Dermis microvascular lymphatic vessel endothelial cell (primary cell): ENCODE measurements at places on chromosomes 3 and 15.
A peak's percentile ranks its signal among the peaks of the same experiment; 100 is the strongest.

DNA sequence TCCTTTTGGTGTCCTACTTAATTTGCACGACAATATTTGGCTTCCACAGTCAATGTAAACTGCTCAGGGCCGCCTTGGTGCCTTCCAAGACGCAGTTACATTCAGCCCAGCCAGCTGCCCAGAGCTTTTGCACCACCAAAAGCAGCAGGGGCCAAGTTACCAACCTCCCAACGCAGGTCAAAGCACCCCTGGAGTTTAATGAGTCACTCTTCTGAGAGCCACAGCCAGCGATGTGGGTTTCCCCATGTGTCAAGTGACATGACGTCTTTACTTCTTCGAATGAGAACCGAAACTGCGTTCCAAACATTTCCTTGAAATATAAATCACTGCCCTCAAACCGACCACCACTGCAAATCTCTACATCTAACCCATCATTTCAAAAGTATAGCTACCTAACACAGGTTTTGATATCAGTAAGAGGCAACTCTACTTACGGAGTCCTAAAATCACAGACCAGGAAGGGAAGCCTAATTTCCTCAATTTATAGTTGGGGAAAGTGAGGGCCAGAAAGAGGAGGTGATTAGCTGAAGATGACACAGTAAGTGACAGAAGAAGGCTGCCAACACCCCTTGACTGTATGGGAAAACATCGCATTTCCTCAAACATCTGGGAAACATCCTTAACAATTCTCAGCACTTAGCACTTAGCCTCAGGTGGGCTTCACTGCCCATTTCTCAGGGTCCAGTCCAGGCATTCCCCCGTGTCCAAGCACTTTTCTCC lies 24.5 kb downstream of the MB21D2 start:
- DNase-seq, result no peak

GRCh38 chr3:32048487-32049182 lies 57.8 kb upstream of the GPD1L start:
- no peak for DNase-seq

DNA sequence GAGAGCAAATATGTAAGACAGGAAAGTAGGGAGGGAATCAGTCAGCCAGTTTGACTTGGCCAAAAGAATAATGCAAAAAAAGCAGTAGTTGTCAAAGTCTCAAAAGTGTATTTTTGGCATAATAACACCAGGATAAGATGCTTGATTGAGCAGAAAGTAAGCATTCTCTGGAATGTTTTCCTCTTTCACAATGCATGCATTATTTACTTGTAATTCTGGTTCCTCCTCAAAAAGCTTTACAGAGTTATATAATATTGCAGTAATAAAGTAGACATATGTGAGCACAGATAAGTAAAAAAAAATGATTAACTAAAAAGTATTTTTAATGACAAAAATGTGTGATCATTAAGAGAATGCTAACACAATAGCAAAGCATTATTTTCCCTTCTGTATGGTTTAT lies 285.9 kb upstream of the BCHE start:
- DNase-seq, result no peak

DNA sequence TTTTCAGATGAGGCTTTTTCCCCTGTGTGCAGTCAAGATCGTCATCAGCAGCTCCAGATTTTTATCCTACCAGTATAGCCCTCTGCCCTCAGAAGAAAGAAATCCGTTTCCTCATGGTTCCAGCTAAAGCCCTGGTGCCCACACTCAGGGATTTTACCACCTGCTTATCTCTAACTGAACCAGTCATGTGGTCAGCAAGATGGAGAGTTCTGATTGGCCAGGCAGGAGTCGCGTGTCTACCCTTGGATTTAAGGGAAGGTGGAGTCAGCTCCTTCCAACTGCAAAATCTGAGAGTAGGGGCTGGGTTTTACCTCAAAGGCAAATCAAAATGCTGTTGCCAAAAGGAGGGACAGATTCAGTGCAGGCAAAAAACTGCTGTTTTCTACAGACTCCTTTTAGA lies 135.3 kb downstream of the LRTM1 start:
- no peak for DNase-seq

- DNase-seq, result no peak
These were observed 31.7 kb upstream of the DHX36 start for GRCh38 chr3:154356009-154356408.

GRCh38 chr3:185381320-185382058 lies 18.6 kb downstream of the MAP3K13 start:
- DNase-seq, result no peak

GRCh38 chr3:95718168-95718567 lies 1096.2 kb upstream of the EPHA6 start:
- no peak for DNase-seq

DNA sequence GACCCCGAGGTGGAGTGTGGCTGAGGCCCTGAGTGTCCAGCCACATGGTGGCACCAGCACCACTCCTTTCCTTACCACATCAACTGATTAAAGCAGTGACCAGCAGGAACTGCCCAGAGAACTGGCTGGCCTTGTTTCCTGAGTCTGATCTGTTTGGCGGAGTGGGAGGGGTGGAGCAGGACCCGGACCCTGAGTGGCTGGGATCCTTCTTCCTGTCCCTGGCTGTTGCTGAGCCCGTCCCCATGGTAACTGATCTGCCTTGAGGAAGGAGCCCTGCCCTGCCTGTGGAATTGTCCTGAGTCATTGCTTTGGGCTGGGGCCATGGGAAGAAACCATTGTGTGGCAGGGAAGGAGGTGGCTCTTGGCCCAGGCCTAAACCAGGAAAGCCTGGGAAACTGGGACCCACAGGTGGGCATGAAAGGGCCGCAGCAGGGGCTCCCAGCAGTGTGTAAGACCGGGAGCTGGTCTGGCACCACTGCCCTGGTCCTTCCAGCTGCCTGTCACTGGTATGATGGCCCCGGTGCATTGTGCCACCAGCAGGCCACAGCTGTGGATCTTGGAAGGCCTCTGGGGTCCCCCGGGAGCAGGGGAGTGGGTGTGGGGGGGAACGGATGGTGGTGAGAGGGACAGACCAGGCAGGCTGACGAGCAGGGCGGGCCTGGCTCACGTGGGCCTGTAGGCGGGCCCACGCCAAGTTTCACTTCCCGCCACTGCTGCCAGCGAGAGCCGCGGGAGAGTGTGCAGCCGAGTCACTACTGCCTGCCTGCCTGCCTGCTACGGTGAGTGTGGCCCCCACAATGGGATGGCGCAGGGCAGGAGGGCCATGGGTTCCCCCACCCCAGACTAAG lies 19.2 kb downstream of the ATRIP start:
- DNase-seq, result peak; percentile 100

GRCh38 chr3:197302696-197303341 lies 4.4 kb upstream of the DLG1 start:
- DNase-seq, result no peak

- DNase-seq, result peak; percentile 71
These were observed 544.1 kb upstream of the MDFIC2 start for GRCh38 chr3:70856414-70857162.

DNA sequence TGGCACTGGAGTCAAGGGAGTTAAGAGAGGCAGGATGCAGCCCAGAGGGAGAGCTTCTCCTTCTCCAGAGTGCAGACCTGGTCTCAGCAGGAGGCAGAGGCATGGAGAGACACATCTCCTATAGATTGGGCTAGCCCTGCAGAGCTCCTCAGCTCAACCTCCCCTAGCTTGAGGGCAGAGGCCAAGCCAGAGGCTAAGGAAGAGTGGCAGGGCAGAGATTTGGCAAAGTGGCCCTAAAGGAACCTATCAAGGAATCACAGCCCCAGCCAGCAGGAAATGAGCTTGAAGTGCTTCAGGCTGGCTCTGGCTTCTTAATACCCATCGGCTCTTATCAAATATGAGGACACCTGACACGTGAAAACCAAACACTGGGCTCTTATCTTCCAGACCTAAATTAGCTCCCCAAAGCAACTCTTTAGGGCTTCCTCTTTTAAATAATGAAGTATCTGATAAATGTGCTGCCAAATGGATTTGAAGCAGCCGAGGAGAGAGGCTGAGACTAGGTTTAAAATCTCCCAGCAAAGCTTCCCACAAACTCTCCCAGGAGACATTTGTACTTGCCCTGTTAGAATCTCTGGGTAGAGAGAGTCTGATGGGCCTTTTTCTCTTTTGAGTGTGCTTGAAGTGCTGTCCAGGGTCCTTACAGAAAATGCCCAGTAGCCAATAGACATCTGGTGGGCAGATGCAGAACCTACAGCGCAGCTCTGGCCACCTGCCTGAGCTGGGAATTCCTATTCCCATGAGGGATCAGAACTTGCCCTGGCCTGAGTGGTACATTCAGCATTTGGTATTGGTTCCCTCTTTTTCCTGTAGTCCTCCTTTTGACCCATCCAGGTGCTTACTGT lies 271.4 kb downstream of the CLSTN2 start:
- no peak for DNase-seq

GRCh38 chr15:25066708-25067107 lies 111.9 kb downstream of the SNRPN start:
- no peak for DNase-seq

DNA sequence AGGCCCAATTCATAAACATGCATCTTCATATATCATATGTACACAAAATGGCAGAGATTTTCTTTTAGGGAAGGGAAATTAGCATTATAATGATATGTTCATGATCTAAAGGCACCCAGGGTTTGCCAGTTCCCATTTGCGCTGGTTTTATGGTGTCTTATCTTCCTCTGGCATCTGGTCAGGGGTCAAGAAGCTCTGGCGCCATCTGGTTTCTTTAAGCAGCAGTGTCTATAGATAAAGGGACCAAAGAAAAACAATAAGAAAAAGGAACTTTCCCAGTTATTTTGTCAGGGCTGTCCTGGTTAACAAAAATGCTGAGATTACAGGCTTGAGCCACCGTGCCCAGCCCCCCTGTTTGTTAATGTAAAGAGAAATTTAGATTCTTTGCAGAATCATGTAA lies 3.3 kb upstream of the DCP1A start:
- no peak for DNase-seq

DNA sequence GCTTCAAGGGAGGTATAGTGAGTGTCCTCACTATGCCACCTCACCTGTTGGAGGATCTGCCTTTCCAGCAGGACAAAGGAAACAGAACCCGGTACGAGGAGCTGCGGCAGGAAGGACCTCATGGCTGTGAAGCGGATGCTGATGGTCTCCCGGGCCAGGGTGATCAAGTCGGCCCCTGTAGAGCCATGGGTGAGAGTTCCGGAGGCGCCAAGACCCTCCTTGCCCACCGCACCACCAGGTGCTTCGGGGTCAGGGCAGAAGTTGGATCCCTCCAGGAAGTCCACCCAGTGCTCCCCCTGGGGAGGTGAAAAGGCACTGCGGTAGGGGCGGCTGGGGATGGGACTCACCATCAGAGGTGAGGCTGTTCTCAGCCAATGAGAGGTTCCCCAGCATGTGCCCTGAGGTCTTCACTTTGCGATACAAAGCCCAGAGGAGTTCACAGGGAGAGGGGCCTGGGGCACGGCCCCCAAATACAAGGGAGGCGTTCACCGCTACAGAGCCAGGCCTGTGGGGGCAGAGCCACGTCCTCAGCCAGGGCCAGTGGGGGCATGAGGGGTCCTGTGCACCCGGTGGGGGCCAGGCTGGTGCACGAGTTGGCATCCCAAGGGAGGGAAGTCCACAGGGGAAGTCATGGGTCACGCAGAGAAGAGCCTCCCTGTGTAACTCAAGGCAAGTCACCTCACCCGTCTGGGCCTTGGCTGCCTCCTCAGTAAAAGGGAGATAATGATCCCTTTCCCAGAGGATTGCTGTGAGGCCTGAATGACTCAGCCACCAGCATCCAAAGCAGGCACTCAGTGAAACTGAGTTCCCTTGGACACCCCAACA lies 27.7 kb downstream of the C15orf39 start:
- no peak for DNase-seq

DNA sequence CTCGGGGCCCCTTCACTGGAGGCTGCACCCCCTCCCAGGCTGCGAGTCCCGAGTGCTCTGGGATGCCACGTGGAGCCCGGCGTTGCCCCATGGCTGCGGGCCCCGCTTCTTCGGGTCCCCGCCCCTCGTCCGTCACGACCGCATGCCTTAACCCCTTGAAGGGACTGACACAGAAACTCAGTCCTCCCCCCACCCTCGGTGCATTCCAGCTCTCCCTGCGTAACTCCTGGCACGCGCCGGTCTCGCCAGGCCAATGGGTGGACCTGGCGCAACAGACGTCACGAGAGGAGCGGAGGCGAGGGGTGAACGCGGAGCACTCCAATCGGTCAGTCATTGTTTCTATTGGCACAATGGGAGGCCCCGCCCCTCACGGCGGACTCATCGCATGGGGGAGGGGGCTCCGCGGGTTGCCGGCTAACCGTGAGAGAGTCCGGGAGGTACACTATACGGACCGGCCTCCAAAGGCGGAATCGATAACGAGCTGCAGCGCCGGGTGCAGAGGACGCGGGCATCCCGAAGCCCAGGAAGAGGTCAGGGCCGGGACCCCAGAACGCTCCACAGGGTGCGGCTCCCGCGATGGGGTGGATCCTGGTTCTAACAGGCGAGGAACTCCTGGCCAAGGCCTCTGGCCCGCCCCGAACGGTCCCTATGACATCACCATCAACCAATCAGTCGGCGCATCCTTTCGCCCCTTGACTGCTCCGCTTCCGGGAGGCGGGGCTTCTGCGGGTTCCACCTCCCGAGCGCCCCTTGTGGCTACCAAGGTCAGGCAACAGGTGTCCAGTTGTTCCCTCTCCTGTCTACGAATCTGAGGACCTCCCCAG lies 1.0 kb upstream of the CELSR3 start:
- DNase-seq, result peak; percentile 96

DNA sequence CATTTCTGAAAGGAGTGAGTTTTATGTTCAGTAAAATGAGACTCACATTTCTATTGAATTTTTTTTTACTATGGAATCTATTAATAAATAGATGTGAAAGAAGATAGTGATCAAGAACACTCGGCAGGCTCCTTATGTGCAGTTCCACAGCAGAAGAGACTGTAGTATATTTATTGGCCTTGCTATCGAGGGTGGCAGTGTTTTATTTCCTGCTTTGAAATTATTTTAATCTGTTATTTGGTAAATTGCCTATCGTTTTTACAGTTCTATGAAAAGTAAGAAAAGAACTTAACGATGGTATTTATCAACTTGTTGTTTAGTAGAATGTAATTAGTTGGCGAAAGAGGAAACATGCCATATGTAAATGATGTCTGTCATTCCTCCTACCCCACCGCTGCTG lies 238.3 kb downstream of the NLGN1 start:
- no peak for DNase-seq

DNA sequence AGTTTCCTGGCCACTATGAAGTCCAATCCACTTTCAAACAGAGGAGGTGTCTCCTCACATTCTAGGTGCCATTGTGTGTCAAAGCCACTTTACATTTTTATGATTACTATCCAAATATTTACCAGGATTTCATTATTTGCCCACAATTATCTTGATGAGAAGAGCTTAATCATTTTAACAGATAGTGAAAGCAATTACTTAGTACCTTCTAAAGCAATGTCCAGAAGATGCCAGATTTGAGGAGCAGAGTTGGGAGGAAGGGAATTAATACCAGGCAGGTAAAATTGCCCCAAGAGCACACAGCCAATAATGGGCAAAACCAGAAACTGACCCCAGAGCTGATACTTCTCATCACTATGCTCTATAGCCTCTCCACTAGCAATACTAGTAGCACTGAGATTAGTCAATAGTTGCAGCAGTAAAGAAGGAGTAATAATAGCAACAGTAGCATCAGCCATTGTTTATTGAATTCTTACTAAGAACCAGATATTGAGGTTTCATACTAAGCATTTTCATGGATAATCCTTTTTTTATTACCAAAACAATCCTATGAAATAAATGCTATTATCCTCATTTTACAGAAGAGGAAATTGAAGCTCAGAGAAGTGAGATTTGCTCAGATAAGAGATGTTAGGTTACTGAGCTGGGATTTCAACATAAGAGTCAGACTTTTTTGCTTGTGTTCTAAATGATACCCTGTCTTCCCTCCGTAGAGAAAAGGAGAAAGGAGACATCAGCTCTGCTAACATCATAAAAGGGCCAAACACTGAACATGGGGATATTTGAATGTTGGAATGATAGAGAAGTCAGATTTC lies 509.3 kb upstream of the CFAP20DC start:
- no peak for DNase-seq
